ENCODE measurements at places on chromosomes 5 and 9.

- no peak for DNase-seq
Measured at GRCh38 chr5:176673651-176674583, 26.6 kb downstream of the TSPAN17 start.

DNA sequence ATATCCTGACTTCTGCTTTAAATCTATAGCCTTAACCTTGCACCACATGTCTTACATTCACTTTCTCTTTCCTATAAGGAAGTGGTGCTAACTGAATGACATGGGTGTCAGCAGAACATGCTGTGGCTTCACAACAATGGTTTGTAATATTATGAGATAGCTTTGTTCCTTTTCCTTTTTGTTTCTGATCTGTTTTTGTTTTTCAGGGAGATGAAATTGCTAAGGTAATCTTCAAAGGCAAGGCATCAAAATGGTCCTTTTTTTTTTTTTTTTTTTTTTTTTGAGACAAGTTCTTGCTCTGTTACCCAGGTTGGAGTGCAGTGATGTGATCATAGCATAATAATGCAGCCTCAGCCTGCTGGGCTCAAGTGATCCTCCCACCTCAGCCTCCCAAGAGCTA is 53.6 kb upstream of the RANBP6 start:
- DNase-seq, result no peak

DNA sequence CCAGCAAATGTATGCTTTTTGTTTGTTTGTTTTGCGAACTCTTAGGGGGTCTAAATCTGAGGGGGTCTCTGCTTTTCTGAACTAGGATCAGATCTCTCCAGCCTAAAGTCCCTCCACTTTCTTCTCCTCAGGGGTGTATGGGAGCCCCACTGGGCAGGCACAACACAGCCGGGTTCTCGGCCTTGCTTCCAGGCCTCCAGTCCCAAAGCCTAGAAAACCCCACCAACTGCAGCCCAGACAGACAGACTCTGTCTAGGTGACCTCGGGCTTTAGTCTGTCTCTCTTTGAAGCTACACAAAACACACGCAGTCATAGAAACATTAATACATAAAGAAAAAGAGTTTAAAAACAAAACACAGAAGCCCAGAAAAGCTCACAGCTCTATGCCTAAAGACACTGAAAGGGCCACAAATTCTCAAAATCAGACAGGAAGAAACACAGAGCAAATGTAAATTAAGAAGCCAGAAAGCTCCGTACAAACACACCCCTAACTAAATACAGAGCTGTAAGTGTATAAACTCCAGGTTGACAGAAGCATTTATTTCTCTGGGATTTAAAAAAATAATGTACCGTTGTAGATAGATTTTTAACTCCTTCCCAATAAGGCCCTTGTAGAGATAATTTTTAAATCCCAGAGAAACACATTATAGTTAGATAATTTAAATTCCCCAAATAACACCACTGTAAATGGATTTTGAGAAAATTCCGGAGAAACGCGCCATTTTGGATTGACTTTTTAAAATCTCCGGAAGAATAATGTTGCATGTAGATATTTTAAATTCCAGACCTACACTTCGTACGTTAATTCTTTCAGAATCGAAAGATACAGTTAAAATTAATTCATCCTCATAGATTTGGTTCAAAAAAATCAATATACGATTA is 2.0 kb downstream of the PITX1 start:
- no peak for DNase-seq

DNA sequence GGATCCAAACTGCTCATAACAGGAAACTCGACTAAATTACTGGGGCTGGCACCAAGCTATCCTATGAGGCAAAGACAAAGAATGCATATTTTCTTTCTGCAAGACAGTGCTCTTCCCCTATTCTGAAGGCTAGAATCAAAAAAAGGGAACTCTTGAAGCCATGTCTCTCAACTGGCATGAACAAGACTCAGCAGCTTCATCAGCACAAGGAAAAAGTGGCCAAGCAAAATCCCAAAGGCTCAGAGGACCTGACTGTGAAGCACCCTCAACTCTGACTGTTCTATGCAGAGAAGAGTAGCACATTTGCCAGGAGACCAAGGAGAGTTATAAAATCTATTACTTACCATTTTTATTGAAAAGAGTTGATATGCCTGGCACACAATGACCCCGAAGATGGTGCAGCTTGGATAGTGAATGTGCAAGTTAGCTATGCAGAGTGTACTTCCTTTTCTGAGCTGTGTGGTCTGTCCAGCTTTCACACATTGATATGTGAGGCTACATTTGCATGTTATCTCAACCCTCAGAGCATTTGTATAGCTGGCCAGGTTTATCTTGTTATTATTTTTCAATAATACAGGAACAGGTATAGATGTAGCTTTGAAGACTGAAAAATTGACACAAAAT is 51.0 kb upstream of the FYB1 start:
- no peak for DNase-seq

- no peak for DNase-seq
Measured at GRCh38 chr9:133602277-133602676, 6.9 kb downstream of the FAM163B start.

- peak; percentile 14 for DNase-seq
Measured at GRCh38 chr9:17625644-17626388, 47.0 kb downstream of the SH3GL2 start.

All from kidney epithelial cell (primary cell).